ENCODE measurements at places on chromosomes 11 and 22.

- no peak for DNase-seq
Observed at GRCh38 chr11:98047647-98048046, 973.1 kb upstream of the CNTN5 start.

- DNase-seq = peak; percentile 40
Observed at GRCh38 chr11:75635066-75635862, 33.6 kb downstream of the MAP6 start.

- DNase-seq = no peak
Observed at GRCh38 chr22:49298834-49299750, 528.6 kb downstream of the BRD1 start.

- DNase-seq = no peak
Observed at GRCh38 chr11:38345286-38345685, 1747.2 kb upstream of the RAG2 start.

DNA sequence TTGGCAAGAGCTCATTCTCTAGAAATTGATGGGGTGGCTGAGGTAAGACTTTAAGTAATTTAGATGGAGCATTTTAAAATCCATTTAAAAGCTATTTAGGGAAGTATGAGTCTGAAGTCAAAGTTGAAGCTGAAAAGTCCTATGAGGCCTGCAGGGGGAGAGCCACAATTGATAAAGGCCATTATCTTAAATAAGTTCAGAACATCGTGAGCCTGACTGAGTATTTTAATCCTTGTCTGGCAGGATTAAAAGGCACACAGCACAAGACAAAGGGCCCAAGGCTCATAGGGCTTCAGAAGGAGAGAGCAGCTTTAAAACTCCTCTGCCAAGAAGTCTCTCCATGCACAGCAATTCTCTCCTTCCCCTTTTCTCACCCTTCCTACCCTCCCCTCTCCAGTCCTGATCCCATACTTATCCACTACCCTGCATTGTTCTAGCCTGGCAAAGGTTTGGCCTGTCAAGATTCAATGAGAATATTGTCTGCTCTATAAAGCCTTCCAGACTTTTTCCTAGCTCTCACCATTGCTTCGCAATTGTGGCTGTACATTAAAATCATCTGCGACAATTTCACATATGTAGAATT, 1312.9 kb downstream of the FAM181B start:
- DNase-seq = no peak

DNA sequence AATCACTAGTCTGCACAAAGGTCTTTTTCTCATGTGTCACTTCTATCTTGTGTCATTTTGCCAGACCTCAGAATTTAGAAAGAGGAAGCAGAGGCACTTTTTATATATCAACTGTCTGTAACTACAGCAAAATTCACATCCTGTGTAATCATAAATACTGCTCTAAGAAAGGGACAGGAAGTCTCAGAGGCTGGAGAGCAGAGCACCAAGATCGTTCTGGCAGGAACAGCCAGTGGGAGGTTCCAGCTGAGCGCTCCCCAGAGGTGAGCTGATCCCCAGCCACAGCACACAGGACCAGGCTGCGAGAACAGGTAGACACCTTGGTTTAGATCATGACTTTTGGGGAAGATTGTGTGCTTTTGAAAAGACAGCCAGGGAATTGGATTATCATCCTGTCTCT, at the start of gene MS4A7:
Gene MS4A7, plus strand, starts transcription at position 179 of the 400 bp plus-strand sequence. CDS start 4,610 bp downstream, outside the sequence.
- no peak for DNase-seq

GRCh38 chr22:23227380-23227779, 47.1 kb downstream of the BCR start:
- no peak for DNase-seq

- no peak for DNase-seq
Observed at GRCh38 chr11:33988586-33989370, 62.8 kb upstream of the CAPRIN1 start.

- DNase-seq = peak; percentile 24
Observed at GRCh38 chr11:95398437-95399112, 167.6 kb upstream of the SESN3 start.

DNA sequence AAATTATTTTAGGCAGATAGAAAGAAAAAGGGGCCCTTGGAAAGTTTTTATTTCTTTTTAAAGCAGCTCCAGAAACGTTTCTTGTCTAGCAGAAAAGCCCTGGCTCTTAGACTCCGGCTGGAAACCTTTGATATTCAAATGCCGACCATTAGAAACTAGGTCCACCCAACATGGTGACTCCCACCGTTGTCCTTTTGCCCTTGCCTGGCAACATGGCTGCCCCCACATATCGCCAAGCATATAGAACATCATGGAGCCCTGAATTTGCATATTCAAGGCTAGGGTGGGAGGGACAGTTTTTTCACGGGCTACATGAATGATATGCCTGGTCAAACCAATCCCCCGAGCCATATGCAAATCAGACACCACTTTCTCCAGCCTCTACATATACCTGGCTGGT, 1379.0 kb downstream of the LRRC4C start:
- no peak for DNase-seq

DNA sequence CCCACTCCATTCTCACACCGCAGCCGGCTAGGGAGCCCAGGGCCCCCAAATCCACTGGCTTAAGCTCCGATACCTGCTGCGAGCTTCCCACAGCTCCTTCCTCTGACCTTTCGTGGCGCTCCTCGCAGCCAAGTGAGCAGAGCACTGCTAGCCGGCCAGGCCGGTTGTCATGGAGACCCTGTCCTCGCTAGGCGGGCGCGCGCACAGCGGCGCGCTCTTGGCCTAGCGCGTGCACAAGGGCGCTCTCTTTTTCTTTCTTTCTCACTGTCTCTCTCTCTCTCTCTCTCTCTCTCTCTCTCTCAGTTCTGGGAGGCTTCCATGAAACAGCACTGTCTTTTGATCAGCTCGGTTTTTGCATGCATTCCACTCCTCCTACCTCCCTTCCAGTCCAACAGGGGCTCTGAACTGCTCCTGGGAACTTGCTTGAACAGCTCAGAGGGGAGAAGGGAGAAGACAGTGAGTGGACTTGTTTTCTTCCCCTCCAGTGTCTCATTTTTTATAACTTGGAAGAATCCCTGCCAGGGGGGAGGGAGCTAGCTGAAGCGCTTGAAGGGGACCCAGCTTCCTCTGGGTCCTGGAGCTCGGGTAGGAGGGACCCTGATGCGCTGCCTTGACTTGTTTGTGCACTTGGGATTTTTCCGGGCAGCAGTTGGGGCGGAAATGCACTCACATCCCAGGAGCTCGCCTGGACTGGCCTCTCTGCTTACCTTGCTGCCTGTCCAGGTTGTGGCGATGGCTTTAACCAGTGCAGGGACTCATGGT, 100.3 kb upstream of the AKIP1 start:
- peak; percentile 36 for DNase-seq

- no peak for DNase-seq
Observed at GRCh38 chr11:31967404-31968130, 123.3 kb upstream of the RCN1 start.

DNA sequence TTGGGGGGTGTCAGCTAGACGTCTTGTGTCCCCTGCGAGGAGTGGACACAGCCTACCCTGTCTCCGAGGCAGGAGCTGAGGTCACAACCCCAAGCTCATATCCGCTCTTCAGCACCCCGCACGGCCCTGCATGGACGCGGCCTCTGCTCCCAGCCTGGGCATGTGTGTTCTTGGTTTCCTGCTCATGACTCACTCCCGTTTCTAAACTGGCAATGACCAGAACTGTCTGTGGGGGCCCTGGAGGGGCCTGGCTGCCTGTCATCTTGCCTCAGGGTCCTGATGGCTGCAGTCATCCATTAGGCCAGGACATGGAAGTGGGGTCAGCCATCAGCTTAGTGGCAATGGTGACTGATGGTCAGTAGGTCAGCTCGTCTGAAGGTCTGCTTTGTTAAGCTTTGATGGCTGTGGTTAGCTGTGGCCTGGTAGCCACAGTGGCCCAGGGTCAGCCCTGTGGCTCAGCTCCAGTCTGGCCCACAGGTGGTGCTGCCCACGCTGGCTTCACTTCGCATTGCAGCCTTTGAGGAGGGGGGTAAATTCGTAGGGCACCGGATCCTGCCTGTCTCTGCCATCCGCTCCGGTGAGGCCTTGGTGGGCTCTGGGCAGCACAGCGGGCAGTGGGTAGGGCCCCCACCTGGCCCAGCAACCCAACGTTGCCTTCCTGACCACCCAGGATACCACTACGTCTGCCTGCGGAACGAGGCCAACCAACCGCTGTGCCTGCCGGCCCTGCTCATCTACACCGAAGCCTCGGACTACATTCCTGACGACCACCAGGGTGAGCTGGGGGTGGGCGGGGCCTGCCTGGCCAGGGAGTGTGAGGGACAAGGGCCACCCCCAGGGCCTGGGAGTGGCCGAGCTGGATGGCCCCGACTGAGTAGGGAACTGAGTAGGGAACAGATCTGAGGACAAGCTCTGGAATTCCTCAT, 12.0 kb downstream of the PLCB3 start:
- no peak for DNase-seq

DNA sequence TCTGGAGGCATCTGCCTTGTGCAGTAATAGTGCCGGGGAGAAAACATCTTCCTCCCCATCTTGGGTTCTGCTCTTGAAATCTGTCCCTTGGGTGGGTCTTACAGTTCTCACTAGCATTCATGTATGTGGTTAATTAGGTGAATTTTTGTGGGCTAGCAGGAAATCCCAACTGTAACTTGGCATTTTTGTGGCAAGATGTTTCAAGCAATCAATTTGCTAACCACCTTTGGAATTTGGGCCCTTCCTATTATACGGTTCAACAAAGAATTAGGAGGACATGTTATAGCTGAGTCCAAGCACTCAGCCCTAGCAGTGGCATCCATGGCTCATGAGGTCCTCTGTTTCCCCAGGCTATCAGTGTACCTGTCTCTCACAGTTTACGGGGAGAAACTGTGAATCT, 89.1 kb upstream of the MTNR1B start:
- DNase-seq = no peak

DNA sequence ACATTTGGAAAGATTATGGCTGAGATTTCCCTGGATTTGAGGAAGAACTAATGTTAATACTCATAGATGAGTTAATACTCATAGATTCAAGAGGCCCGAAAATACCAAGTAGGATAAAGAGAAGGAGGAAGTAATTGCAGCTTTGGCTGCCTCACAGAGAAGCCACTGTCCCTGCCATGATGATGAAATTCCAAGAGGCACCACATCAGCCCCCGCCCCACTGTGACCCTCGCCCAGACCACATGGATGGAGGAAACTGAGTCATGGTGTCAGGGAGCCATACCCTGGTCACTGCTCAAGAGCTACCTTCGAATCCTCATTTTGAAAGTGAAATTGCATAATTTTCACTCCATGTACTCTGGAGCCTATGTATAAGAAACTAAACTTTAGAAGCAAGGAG, 92.9 kb upstream of the SLC22A12 start:
- DNase-seq = no peak

DNA sequence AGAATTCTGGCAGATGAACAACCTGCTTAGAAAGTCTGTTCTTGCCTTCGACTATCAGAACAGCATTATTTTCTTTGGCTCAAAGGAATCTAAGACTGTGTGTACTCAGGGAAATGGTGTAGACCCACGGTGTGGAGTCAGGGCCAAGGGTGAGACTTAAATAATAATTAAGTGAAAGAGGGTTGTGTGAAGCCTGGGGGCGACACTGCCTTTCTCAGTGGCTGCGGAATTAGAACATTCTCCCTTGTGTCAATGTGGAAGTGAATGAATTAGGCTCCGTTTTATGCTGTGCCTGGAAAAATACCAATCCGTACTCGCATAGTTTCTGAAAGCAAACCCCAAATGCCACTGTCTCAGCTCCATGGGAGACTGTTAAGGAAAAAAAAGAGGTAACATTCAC, 50.7 kb downstream of the NAV2 start:
- DNase-seq = no peak

DNA sequence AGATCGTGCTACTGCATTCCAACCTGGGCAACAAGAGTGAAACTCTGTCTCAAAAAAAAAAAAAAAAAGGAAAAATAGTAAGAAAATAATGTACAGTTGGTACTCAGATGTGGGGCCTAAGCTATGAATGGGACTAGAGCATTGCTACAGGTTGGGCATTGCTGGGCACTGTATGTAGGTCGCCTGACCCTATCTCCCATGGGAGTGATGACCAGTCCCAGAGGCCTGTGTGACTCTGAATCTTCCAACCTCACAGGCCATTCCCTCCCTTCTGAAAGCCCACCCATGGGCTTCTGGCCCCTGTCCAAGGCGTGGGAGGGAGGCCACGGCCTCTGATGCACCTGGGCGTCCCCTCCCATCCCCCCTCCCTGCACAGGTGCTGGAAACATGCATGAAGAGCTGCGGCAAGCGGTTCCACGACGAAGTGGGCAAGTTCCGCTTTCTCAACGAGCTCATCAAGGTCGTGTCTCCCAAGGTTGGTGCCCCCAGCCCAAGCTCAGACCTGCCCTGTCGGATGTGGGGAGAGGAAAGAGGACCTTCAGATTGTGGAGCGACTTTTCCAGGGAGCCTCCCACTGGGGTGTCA, 9.5 kb downstream of the GGA1 start:
- DNase-seq = no peak

DNA sequence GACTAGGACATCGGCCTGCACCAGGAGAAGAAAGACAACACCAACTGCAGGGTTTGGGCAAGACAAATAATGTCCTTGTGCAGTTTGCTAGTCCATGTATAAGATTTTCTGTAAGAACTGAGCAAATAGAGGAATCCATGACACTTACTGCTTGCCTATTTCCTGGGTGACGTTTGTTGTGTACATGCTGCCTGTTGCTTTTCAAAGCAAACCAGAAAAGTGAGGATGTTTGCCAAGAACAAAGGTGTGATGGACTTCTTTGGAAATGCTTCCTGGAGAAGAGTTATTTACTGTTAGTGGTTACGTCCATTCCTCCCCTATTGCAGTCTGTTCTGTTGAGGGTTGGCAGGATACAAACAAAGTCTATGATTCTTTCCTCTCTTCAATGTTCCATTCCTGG, 126.5 kb downstream of the CASP12 start:
- no peak for DNase-seq

- no peak for DNase-seq
Observed at GRCh38 chr11:90556026-90556425, 333.2 kb upstream of the CHORDC1 start.

DNA sequence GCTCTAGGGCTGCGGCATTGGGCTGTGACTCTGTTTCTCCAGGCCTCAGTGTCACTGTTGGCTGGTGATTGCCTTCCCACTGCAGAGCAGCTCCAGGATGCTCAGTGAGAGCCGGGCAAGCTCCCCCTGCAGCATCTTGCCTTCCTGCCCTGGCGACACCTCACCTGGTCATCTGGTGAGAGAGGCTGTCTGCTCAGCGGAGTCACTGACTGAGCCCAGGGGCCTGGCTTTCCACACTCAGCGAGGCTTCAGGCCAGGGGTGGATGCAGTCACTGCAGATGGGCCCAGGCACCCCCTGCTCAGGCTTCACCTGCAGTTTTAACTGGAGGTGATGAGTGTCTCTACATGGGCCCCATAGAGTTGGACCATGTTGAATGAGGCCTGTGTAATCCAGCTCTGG, 136.8 kb downstream of the CACNA1I start:
- no peak for DNase-seq

- DNase-seq = no peak
Observed at GRCh38 chr11:69014084-69014851, 1.2 kb upstream of the MRGPRF start.

- DNase-seq = no peak
Observed at GRCh38 chr11:4032097-4032496, 62.5 kb upstream of the RRM1 start.

- DNase-seq = no peak
Observed at GRCh38 chr11:47183031-47183856, 3.0 kb downstream of the PACSIN3 start.
